ENCODE measurements at places on chromosomes 7 and 10. TPM values are rescaled to one million over a fixed set of nuclear protein-coding genes. Genes with fewer than 3 reads are reported as not detected.
A peak's percentile ranks its signal among the peaks of the same experiment; 100 is the strongest.

Gene HNRNPF
- total RNA-seq, result 153 TPM

Gene SMKR1
- total RNA-seq, result 1.2 TPM

- DNase-seq, result no peak
Measured at GRCh38 chr10:50469778-50470193, 154.0 kb downstream of the SGMS1 start.

- DNase-seq, result no peak
Measured at GRCh38 chr7:81162234-81162633, 243.4 kb upstream of the SEMA3C start.

GRCh38 chr7:130441408-130441869 is 623 bp upstream of the CEP41 start:
- peak; percentile 5 for DNase-seq

- no peak for DNase-seq
Measured at GRCh38 chr7:155861480-155861868, 49.2 kb upstream of the SHH start.

Gene ADAMTS14
- not detected for total RNA-seq

GRCh38 chr7:24836084-24836483 is 78.8 kb upstream of the GSDME start:
- DNase-seq, result no peak

- no peak for DNase-seq
Measured at GRCh38 chr10:78600740-78601139, 468.0 kb upstream of the ZMIZ1 start.

Gene WEE2
- not detected for total RNA-seq

- DNase-seq, result no peak
Measured at GRCh38 chr10:98339799-98340198, 71.8 kb upstream of the LOXL4 start.

Gene BLVRA
- total RNA-seq, result 28.5 TPM

- no peak for DNase-seq
Measured at GRCh38 chr10:100508691-100509150, 10.9 kb downstream of the SEC31B start.

Gene NME8
- not detected for total RNA-seq

GRCh38 chr10:130560573-130560972 is 424.4 kb downstream of the GLRX3 start:
- no peak for DNase-seq

DNA sequence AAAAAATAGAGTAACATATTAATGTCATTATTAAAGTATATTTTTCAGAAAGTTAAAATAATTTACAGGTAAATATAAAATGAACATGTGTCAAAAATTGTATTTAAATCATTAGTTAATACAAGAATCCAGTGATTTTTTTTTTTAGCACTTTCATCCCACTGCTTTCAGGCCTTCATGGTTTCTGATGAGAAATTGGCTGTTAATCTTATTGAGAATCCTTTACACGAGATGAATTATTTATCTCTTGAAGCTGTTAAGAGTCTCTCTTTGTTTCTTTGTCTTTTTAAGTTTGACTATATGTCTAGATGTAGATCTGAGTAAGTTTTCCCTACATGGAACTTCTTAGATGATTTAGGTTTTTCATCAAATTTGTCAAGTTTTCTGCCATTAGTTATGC is 578.5 kb upstream of the KCND2 start:
- DNase-seq, result no peak

GRCh38 chr10:3067118-3067858 is at the start of gene PFKP:
Gene PFKP, plus strand, starts transcription at chr10:3067548. Its CDS starts 48 bp downstream, at chr10:3067596.
- DNase-seq, result peak; percentile 69
